ENCODE measurements at places on chromosomes 12 and 14.

DNA sequence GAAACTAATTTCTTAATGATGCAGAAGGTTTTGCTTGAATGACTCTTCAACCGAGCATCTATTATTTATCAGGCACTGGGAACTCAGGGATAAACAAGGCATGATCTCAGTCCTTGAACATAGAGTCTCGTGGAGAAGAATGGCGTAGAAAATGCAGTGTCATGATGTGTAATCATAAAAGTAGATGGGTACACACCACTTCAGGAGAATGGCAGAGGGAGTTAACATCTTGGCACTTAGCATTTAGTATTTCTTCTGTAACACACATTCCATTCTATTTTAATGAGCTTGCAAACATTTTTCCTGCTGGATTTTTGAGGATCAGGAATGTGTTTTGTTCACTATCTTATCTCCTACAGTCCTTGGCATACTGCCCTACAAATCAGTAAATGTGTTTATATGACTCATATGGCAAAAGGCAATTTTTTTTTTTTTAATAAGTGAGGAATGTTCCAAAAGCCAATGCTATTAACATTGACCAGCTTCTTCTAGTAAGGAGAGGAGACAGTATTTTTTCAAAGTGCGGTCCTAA is 3.8 kb downstream of the TXNRD1 start:
- DNase-seq = no peak

DNA sequence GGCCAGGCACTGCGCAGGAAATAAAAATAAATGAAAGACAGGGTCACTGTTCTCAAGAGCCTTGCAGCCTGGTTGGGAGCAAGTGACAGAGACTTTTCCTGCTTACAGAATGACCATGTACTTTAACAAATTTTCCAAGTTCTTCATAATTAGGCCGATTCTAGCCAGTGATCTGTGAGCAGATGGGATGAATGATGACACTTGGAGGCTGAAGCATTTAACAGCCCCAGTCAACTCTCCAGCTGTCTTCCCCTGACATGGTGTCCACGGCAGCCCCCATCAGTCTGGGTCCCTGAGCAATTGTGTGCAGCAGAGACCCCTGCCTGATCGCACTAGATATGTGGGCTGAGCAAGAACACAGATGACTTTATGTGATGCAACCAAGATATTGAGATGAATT is 198.8 kb downstream of the NTF3 start:
- no peak for DNase-seq

DNA sequence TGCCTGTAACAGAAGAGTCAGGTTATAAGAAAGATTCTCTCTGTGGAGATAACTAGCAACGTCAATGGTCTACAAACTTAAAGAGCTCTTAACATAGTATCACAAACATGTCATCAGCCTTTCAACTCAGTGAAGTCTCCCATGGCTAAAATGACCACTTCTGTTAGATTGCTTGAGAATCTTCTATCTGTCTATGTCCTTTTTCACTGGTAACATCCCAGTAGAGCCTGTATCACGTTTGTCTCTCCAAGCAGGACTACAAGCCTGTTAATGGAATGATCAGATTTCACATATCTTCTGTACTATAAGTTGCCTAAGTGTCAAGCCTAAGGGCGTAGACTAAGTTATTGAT is 50.7 kb downstream of the SLC2A13 start:
- no peak for DNase-seq

- no peak for DNase-seq
Observed at GRCh38 chr14:59015482-59015881, 173.0 kb upstream of the DAAM1 start.

GRCh38 chr14:61225344-61225743 is 55.8 kb downstream of the TMEM30B start:
- no peak for DNase-seq

DNA sequence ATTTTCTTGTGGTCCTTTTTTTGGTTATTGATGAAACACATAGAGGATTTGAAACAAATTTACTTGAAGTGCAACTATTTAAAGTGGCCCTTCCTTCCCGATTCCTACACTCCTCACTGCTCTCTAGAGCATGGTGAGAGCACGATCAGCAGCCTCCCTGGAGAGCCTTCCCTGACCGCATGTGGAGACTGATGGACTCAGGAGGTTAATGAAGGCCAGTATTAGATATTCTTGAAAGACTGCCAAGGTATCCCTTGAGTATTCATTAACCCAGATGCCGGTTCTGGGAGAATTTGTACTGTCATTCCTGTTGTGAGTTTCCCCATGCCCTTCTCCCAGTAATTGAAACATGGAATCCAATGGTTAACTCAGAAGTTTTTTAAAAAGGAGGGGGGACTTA is 102.8 kb upstream of the FGD4 start:
- no peak for DNase-seq

DNA sequence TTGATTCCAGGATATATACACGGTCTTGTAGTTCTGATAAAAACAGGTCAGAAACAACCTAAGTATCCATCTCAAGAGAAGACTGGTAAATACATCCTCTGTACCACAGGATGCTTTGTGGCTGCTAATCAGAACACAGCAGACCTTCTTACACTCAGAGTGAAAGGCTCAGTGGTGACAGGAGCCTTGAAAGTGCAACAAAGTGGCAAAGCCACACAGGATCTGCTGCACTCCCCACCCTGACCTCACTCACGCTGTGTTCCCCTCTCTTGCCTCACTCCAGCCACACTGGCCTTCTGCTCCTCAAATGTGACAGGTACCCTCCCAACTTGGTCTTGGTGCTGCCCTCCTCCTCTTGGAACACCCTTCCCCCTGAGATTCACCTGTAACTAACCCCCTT is 98.1 kb upstream of the GRIP1 start:
- peak; percentile 79 for DNase-seq

DNA sequence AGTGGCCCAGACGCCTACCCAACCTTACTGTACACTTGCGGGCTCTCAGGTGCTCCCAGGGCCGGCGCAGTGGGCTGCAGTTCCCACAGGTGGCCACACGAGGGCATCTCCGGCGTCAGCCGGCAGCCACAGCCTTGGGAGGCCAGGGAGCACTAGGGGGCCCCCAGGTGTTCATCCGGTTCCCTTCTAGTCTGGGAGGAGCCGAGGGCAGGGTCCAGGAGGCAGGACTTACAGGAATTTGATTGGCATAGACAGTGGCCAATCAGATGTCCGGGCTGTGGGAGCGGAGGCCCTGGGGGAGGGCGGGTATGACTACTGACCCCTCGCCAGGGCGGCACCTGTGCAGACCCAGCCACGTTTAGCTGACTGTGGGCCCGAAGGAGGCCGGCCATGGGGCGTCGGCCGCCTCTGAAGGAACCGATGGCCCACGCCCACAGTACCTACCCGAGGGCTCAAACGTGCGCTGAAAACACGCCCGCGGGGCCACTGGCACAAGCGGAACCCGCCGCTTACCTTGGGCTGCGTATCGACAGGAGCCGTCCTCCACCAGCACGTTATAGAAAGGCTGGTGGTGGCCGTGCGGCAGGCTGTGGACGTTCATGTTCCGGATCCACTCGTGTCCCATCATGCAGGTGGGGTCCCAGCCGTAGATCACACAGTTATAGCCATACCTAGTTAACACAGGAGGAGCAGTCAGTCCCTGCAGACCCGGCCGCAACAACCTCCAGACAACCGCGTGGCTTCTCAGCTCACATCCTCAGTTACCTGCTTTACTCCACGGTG is 34.8 kb downstream of the FBXO21 start:
- DNase-seq = peak; percentile 79

DNA sequence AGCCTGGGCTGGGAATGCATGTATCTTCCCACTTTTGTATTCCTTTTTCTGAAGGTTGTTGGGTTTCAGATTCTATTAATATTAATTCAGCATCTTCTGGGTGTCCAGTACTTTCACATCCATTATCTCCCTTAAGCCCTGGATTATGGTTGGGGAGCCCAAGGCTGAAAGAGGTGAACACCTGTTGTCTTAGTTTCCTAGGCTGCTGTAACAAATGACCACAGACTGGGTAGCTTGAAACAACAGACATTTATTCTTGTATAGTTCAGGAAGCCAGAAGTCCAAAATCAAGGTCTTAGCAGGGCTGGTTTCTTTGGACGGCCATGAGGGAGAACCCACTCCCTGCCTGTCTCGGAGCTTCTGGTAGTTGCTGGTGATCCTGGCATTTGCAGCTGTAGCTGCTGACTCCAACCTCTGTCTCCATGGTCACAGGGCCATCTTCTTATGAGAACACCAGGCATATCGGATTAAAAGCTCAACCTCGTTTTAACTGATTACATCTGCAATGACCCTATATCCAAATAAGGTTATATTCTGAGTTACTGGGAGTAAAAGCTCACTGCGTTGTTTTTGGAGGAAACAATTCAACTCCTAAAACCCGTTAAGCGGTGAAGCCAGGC is 68.2 kb upstream of the CLMN start:
- no peak for DNase-seq

GRCh38 chr12:115004470-115005146 is 320.6 kb upstream of the TBX3 start:
- no peak for DNase-seq

DNA sequence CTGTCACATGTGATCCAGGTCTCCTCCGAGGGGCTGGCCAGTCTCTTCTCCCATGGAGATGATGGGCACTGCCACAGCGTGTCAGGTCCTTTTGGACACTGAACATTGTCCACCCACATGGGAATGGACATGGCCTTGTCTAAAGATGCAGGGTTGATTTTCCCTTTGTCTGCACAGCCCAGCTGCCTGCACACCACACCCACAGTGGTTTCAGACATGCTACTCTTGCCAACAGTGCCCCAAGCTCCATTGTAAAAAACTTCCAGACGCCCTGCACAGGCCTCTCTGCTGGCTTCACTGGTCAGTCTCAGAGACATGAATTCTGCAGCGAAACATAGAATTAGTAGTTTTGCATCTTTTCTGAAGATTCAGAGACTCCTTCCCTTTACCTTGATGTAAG is 18.5 kb downstream of the CD163 start:
- no peak for DNase-seq

DNA sequence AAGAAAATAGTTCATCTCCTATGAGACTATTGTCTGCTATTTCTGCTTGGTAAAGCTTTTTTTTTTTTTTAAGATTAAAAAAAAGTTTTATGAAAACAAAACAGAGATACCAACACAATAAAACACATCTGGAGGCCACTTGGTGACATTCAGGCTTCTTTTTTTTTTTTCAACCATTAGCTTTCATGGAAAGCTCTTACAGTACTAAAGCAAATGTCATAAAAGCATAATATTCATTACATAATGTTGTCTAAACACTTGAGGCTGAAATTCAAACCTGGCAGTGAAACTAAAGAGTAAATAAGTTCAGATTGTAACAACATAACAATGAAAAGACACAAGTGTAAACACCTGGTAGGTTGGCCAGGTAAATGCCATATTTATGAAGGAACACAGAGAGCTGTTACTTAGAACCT is 14.7 kb downstream of the PRICKLE1 start:
- no peak for DNase-seq

- no peak for DNase-seq
Observed at GRCh38 chr12:49187184-49187583, 1.7 kb downstream of the TUBA1A start.

- DNase-seq = no peak
Observed at GRCh38 chr12:5439371-5439771, 7.5 kb downstream of the NTF3 start.

DNA sequence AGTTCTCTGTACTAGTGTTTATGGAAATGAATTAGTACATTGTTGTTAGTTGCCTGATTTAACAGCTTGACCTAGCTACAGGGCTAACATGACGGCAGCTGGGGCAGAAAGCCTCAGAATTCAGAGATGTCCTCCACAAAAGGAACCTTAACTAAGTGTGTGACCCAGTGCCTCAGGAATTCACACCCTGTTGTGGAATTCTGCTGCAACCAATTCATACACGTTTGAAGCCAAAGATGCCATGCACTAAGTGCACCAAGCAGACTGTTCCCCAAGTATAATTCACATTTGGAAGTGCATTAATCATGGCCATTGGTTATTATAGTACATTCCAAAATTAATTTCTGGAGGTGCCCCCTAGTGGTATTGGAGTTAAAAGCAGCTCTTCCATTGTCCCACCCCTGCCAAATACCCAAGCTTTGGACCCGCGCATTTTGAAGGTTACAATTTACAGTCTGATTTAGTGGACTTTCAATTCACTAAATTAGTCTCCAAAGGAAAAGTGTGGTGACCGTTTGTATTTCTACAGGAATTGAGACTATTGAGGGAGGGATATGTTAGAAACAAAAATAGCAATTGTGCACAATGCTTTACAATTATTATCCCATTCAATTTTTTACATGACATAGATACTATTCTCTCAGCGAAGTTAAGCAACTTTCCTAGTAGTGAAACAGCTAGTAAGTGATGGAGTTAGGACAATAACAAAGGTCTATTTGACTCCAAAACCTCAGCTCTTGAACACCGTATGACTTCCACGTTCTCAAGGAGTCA is 85.9 kb downstream of the PAX9 start:
- no peak for DNase-seq

DNA sequence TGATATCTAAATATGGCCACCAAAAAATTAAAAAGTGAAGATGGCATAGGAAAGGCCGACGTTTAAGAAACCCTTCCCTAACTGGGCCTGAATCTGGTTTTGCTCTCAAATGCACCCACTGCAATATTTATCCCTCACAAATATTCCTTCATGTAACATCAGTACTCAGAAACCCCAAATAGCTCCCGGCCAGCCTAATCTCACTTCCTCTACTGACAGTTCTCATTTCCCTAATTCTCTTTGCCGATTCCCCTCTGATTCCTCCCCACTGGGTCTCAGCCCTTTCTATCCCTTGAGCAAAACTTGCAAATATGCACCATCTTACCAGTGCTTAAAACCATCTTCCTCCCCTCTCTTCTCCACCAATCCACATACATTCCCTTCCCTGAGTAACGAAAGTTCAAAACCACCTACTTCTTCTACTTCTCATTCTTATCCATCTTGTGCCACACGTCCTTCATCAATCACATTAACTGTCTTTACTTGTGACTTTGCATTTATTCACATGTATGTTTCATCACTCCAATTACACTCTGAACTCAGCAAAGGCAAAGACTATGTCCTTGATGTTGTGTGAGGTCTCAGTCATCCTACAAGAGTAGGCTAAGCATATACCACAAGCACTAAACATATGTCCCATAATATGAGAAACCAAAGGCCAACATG is 23.1 kb downstream of the KCNK10 start:
- no peak for DNase-seq

- DNase-seq = no peak
Observed at GRCh38 chr14:23605931-23606585, 27.5 kb upstream of the JPH4 start.

DNA sequence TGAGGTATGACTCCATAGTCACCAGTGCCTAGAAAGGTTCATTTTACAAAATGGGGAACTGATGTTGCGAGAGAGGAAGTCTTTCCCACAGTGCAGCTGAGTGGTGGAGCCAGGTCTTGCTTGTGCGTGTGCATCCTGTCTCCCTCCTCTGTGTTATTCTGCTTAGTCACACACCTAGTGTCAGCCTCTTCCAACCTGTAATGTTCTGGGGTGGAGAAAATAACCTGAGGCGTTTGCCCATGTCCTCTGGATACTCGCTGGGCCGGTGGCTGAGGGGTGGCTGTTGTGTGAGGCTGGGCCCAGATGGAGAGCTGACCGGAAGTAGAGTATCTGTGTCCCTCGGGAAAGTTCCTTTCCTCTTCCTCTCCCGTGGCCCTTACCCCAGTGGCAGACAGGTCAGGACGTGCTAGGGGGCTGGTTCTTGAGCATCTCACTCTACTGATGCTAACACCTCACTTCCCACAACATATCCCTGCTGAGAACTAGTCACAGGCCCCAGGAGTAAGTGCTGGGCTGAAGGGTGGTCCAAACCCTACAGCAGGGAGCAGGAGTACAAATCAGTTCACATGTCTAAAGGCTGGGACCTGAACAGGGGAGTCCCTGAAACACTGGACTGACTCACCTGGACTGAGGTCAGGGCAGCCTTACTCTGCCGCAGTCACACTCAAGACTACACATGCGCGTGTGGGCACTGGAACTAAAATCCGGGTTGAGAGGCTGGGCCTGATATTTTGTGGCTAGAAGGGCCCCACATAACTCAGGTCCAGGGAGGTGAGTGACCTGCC is 7.0 kb downstream of the MLF2 start:
- no peak for DNase-seq
